ENCODE measurements at places on chromosomes 6 and 20.

DNA sequence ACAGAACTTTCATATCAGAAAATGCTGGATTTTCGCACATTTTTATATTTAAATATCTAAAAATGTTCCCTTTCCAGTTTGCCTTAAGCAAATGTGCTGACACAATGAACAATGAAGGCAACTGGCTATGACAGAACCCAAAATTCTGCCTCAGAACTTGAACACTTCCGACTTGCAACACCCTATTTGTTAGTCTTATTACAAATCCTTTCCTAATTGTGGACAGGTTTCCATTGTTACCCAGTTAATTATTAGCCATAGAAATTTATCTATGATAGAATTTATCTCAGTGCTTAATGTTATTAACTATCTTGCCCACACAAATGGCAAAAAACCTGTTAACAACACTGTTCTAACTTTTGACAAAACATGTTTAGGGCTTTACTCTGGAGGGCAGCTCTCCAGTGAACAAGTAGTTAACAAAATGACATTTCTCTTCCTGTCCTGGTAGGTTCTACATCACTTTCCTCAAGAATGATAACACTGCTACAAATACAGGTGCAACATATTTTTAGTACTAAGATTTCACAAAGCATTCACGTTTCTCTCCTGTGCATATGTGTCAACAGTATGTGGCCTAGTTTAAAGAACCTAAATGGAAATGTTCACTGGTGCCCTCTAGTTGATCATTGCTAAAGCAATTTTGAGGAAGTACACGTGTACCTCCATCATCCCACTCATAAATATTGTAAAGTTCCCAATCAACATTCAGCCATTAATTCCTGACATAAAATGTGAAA, 58.4 kb downstream of the HIVEP2 start:
- peak; percentile 77 for DNase-seq

GRCh38 chr6:1576166-1576565, 33.5 kb upstream of the FOXC1 start:
- no peak for DNase-seq

DNA sequence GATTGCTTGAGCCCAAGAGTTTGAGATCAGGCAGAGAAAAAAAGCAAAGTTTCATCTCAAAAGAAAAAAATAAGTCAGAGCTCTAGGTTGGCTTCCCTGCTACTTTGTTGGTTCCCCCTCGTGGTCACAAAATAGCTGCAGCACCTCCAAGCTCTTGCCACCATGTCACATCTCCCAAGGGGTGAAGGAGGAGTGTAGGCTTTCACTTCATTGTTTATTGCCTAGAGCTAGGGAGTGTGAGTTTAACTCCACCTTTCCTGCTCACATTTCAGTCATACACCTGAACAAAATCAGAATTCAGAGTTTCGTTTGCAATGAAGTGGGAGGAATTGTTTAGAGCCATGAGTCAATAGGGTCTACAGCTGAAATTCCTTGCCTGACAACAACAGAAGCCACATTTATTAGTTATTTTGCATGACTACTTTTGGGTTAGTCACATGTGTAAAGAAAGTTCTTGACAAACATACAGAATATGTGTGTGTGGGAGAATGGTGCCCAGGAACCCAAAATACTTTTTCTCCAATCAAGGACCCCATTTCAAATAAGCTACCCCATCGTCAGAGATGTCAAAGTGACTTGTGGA, 56.2 kb upstream of the UFL1 start:
- no peak for DNase-seq

GRCh38 chr20:21238818-21239536, 64.2 kb upstream of the XRN2 start:
- DNase-seq, result no peak

DNA sequence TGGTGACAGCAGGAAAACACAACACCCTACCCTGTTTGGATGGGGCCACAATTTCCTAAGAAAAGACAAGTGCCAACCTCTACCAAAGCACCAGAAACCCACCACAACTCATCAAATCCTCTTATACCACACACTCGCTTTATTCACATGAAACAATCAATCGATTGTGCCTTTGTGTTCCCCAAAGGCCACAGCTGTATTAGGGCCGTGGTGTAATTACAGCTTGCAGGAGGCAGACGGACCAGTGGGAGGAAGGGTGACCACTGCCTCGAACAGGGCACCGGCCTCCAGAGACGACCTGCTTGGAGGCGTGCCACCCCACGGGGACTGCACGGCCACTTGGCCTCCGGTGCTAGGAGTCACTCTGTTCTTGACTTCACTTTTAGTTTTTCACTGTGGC, 264.1 kb downstream of the FOXC1 start:
- DNase-seq, result no peak

DNA sequence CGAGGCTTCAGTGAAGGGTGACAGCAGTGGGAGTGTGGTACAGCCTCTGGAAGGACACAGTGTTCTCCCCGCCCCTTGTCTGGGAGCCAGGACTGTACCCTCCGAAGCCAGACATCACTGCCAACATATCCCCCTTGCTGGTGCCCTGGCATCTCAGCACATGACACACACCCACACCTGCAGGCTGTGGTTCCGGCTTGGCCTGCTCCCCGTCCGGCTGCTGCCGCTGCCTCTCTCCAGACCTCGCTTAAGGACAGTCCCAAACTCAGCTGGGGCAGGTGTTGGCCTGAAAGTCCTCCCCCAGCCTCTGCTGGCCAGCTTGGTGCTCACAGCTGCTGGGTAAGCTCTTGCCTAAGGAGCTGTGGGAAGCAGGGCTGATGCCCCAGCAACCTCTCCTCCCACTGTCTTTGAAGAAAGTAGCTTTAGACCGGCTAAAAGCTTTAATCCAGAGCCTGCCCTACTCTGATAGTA, 7.0 kb downstream of the EMILIN3 start:
- no peak for DNase-seq

GRCh38 chr20:48793776-48794175, 34.0 kb downstream of the PREX1 start:
- DNase-seq, result no peak

DNA sequence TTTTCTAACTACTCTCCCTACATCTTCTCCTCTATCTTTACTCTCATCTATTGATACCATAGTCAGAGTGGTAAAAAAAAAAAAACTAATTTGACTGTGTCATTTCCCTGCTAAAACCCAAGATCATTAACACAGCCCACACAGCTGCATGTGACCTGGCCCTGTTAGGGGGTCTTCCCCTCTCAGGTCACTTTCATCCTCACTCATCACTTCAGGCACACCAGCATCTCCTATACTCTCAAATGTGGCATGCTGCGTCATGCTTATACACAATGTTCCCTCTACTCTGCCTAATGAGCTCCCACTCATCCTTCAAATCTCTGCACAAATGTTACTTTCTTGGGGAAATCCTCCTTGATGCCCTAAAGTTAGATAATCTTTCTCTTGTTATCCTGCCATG, 86.8 kb downstream of the CDK19 start:
- peak; percentile 13 for DNase-seq

DNA sequence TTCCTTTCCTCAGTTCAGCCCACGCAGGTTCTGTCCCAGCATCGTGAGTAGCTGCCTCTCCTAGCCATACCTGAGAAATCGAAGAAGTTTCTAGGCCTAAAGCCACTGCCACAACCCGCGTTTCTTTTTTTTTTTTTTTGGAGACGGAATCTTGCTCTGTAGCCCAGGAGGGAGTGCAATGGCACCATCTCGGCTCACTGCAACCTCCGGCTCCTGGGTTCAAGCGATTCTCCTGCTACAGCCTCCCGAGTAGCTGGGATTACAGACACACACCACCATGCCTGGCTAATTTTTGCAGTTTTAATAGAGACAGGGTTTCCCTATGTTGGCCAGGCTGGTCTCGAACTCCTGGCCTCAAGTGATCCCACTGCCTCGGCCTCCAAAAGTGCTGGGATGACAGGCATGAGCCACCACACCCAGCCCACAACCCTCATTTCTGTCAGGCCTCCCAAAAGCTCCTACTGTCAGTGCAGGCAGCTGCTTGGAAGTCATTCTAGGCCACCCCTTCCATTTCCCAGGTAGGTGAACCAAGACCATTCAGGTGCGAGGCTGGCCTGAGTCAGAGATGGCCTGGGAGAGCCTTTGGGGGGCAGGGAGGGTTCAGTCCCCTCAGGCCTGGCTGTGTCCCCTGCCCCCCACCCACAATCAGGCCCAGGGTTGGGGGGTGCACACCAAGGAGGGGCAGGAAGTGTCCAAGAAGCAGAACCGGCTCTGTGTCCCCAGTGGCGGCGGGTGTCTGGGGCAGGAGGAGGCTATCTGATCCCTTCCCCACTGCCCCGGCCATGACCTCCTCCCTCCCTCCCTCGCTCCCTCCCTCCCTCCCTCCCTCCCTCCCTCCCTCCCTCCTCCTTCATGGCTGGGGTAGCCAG, 47.2 kb downstream of the NOL4L start:
- no peak for DNase-seq

- no peak for DNase-seq
Observed at GRCh38 chr6:11412616-11413015, 124.9 kb upstream of the TMEM170B start.

GRCh38 chr20:33232486-33233072, 3.2 kb upstream of the BPIFA1 start:
- no peak for DNase-seq

- no peak for DNase-seq
Observed at GRCh38 chr6:147699140-147699539, 190.7 kb downstream of the SAMD5 start.

DNA sequence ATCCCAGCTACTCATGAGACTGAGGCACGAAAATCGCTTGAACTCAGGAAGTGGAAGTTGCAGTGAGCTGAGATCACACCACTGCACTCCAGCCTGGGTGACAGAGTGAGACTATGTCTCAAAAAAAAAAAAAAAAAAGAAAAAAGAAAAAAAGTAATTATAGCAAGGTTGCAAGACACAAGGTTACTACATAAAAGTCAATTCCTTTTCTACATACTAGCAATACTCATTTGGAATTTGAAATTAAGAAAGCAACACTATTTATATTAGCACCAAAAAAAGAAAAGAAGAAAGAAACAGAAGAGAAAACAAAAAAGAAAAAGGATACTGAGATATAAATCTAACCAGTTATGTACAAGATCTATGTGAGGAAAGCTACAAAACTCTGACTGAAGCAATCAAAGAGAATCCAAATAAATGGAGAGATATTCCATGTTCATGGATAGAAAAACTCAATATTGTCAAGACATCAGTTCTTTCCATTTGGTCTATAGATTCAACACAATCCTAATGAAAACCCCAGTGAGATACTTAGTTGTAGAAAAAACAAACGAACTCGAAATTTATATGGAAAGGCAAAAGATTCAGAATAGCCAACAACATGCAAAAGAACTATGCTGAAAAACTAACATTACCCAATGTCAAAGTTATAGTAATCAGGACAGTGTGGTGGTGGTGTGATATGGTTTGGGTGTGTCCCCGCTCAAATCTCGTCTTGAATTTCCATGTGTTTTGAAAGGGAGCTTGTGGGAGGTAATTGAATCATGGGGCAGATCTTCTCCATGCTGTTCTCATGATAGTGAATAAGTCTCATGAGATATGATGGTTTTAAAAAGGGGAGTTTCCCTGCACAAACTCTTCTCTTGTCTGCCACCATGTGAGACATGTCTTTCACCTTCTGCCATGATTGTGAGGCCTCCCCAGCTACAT, 73.3 kb downstream of the GPX5 start:
- no peak for DNase-seq

DNA sequence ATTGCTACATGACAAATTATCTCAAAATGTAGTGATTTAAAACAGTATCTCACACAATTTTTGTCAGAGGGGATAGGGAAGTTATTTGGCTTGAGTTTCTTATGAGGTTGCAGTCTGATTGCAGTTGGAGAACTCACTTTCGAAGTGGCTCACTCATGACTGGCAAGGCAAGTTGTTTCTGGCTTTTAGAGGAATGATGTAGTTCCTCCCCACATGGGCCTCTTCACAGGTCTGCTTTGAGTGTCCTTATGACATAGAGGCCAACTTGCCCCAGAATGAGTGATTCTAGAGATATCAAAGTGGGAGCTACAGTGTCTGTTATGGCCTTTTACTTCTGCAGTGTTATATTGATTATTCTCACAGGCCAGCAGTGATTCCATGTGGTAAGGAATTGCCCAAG, 6.1 kb downstream of the DOP1A start:
- DNase-seq, result no peak

DNA sequence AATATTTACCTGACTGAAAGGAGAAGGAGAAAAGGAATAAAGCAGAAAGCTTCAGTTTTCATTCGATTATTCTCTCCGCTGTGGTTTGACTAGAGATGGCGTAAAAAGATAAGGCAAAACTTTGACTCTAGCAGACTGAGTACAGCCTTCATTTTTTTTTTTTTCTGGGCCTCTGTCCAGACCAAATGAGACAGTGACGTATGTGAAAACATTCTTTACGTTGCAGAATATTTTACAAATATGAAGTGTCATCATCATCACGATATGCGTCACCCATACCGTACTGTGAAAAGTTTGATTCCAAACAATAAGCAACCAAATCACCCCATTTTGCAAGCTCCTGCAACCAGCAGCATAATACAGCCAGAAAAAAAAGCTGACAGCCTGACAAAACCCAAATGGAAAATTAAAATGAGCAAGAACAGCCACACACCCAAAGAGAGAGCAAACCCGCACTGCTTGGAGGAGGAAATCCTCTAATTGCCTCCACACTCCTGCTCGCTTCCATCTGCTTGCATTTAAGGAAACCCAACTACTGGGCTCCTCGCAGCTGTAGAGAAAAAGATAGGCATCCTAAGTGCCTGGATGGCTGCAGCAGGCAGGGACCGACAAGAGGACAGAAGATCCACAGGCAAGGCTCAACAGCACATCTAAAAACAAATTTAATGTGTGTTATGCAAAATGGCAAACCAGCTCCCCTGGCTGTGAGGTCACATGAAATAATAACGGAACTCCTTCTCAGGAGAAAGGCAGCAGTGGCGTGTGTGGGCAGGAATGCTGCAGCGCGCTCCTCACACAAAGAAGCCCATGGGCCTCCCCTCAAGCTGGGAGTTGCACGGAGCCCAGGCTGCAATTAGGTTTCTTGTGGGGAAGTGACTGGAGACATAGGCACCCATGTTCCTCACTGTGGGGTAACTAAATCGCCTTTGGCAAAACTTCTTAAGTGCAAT, 113.1 kb downstream of the FYN start:
- peak; percentile 23 for DNase-seq

DNA sequence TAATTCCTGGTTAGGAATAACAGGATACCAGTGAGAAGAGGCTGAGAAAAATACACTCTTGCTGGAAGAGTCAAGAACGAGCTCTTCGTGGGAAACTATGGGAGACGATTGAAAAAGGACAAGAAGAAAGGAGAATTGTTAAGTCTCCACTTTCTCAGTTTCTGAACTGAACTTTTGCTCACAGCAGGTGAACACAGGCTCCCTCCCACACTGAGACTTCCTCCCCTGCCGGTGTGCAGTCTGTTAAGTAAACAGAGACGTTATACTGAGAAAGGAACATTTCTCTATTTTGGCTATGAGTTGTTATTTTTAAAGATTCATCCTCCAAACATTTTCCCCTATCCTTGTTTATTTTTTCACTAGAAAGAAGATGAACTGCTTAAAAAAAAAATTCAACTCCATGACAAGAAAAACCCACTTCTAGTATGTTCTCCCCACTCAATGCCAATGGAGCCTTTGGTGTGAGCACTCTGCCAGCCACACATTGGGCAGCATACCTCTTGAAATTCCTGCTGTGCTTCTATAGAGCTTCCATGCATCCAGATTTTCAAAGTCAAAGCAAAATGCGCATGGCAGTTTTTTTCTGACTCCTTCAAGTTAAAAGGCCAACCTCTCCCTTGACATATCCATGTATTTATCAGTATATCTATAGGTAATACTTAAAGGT, 250.5 kb downstream of the ESR1 start:
- DNase-seq, result no peak

- DNase-seq, result peak; percentile 68
Observed at GRCh38 chr20:24157213-24157612, 168.6 kb upstream of the GGTLC1 start.
